ENCODE measurements at places on chromosomes 1 and 21.
A peak's percentile ranks its signal among the peaks of the same experiment; 100 is the strongest.

DNA sequence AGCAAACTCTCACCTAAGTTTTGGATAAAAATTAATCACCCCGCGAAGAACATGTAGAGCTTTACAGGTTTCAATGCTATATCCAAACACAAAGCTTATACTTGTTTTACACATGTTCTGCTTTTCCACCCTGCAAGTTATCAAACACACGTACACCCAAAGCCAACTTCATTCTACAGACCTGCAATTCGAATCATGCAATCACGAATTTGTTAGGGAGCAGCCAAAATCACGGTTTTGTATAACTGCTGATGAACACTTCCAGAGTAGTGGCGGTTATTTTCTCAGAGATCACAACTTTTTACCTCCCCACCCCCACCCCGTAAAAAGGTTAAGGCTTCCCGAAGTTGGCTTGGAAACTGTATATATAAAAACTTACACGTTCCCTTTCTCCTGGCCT, 1.4 kb downstream of the HMGN1 start:
- DNase-seq: no peak

DNA sequence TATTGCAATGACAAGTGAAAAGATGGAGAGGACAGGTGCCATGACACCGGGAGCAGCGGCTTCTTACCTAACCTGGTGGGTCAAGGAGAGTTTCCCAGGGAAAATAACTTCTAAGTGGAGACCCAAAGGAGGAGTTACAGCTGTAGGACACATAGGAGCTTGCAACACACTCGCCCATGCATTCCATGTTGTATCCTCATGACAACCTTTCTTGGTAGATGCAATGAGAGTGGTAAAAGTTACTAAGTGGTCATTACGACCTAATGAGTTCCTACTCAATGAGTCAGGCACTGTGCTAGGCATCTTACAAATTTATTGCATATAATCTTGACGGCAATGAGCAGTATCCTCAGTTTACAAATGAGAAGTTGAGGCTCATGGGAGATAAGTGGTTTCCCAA, 119.5 kb upstream of the HOOK1 start:
- DNase-seq: no peak

DNA sequence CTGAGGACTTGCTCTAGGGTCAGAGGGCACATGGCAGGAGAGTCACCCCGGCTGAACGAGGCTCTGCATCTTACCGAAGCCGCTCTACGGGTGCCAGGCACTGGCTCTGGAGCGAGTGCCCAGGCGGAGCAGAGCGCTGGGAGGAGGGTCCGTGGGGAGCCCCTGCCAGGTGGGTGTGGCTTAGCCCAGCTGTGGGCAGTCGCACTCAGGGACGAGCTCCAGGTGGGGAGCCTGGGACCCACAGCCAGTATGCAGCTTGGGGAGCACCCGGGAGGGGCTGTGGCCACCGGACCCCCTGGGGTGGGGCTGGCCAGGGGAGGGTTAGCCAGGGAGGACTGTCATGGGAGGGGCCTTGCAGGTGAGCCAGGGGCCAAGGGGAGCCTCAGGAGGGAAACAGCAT, 3.8 kb downstream of the AGRN start:
- no peak for DNase-seq

GRCh38 chr1:185245466-185245865, 71.6 kb downstream of the IVNS1ABP start:
- no peak for DNase-seq

- peak; percentile 67 for DNase-seq
Measured at GRCh38 chr1:222095606-222096475, 354.0 kb upstream of the DUSP10 start.

DNA sequence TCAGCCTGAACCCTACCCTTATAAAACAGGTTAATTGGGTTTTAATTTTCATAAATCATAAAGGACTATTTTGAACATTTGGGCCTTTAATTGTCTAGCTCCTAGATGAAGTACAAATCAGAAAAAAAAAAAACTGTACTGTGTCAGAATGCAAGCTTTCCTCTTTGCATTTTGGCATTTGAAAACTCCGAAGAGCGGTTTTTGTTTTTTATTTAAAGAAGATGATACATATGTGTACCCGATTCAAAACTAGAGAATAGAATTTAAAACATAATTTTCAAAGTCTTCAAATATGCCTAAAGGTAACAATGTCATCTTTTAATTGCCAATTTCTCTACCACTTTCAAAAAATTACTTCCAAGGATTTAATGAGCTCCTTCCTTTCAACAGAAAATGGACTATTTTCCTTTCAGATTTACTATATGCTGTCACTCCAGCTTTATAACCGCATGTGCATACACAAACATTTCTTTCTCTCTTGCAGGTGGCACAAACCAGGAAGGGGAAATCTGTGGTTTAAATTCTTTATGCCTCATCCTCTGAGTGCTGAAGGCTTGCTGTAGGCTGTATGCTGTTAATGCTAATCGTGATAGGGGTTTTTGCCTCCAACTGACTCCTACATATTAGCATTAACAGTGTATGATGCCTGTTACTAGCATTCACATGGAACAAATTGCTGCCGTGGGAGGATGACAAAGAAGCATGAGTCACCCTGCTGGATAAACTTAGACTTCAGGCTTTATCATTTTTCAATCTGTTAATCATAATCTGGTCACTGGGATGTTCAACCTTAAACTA, 33.7 kb downstream of the MRPL39 start:
- peak; percentile 94 for DNase-seq

DNA sequence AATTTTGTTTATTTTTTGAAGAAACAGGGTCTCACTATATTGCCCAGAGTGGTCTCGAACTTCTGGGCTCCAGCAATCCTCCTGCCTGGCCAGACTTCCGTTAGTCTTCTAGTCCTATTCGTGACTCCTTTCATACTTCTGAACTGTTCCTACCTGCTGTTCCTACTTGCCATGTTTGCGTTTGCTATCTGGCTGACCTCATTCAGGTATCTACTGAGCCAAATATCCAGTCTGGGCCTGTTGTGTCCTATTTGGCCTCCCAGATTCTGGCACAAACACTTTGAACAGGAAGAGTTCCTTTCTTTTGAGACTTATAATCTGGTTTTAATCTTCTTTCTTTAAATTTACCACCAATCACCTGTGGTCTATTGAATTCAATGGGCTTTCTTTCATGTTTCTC, 6.9 kb upstream of the NR1I3 start:
- no peak for DNase-seq

- DNase-seq: no peak
Measured at GRCh38 chr1:168408539-168408865, 127.8 kb downstream of the TBX19 start.

DNA sequence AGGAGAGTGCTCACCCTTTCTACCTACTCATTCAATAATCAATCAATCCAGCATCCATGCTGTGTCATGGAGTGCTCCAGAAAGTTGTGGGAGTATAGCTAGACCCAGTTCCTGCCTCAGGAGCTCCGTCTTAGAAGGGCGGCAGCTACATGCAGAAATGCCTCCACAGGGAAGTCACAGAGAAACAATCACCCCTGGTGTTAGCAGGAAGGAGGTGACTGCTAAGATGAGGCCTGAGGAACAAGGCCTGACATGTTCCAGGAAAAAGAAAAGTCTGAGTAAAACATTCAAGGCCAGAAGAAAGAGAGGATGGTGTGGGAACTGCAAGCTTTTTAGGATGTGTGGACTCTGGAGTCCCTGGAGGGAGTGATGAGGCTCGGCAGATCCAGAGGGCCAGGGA, 142.5 kb upstream of the MAGI3 start:
- no peak for DNase-seq

GRCh38 chr1:14500041-14500440, 98.4 kb upstream of the KAZN start:
- no peak for DNase-seq

GRCh38 chr1:21621761-21622436, 47.3 kb downstream of the RAP1GAP start:
- DNase-seq: no peak
